ENCODE measurements at places on chromosomes 2 and 18.

DNA sequence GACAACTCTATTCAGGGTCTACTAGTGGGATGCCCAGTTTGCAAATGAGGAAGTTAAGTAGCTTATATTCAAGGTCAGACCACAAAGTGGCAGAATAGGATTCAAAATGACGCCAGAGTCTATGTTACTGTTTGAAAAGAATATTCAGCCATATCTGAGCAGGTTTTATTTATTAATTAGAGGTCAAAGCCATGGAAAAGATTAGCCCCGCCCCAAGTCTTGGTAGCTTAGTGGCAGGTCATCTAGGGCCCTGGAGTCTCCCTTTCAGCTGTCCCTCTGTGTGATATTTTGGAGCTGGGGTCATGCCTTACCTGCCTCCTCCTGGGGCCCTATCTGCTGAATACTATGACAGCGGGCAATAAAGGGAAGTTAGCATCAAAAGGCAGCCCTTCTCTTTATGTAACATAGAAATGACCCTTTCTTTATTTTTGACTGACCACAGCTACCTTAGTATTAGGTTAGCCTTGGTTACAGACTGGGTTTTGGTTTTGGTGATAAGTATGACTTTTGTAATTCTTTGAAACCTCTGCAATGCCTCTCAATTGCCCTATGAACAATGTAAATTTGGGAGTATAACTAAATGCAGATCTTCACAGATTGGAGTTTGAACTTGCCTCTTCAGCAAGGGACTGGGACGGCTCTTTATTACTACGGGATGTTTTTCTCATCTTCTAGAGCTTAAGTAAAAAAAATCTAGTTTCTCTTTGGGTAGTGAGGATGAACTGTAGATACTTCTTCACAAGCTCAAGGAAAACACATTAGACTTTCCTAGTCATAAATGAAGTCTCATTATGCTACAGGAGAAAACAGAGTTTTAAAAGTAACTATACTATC lies 153.0 kb upstream of the ITGA4 start:
- no peak for DNase-seq

DNA sequence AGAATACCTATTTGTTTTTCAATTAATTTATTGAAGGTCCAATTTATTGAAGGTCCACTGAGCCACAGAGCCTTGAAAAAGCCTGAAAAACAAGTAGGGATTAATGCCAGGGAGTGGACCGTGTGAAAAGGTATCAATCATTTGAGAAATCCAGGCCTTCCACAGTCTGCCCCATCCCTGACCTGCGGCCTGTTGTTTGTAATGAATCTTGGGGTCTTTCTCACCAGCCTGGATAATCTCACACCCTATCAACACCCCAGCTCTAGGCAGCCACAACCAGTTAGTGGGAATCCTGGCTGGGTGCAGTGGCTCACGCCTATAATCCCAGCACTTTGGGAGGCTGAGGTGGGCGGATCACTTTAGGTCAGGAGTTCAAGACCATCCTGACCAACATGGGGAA lies 47.8 kb downstream of the TNFRSF11A start:
- DNase-seq = no peak

- no peak for DNase-seq
Observed at GRCh38 chr18:10094655-10095054, 180.8 kb downstream of the VAPA start.

- DNase-seq = peak; percentile 43
Observed at GRCh38 chr18:59056706-59057492, 82.8 kb upstream of the SEC11C start.

DNA sequence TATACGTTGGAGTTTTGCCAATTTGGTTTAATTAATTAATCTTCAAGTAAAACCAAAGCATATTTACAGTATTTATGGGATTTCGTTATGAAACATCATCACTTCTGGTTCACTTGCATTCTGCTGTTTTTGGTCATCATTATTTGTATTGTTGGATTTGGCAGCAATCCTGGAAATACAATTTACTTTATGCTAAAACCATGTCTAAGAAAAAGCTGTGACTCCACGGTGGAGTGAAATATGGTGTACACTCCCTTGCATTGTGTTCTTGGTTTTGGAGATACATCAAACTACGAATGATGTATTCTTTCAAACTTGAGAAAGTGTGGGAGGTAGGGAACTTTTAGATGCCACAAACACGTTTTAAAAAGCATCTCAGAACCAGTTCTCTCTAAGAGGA lies 106.4 kb downstream of the CTAGE1 start:
- no peak for DNase-seq

GRCh38 chr2:2252179-2252578 lies 78.9 kb downstream of the MYT1L start:
- no peak for DNase-seq

GRCh38 chr2:207749873-207750272 lies 19.8 kb downstream of the FZD5 start:
- no peak for DNase-seq

GRCh38 chr2:96024336-96025193 lies 10.2 kb downstream of the GPAT2 start:
- DNase-seq = no peak

GRCh38 chr2:175161-175786 lies 88.6 kb downstream of the SH3YL1 start:
- no peak for DNase-seq

DNA sequence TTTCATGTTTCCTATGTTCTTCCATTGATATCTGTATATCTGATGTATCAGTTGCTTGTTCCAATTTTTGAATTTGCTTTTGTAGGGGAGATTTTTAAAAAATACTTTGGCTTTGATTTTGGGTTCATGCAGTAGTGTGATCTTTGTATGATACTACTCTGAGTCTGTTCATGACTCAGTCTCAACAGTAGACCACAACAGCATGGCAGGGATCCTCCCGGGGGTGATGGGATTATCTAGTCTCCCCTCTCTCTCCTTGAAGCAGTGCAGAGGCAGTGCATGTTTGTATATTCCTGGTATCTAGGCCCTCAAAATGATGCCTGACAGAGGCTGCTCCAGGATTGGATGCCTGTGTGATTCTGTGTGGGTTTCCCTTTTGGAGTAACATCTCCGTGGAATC lies 55.3 kb downstream of the G6PC2 start:
- DNase-seq = no peak

DNA sequence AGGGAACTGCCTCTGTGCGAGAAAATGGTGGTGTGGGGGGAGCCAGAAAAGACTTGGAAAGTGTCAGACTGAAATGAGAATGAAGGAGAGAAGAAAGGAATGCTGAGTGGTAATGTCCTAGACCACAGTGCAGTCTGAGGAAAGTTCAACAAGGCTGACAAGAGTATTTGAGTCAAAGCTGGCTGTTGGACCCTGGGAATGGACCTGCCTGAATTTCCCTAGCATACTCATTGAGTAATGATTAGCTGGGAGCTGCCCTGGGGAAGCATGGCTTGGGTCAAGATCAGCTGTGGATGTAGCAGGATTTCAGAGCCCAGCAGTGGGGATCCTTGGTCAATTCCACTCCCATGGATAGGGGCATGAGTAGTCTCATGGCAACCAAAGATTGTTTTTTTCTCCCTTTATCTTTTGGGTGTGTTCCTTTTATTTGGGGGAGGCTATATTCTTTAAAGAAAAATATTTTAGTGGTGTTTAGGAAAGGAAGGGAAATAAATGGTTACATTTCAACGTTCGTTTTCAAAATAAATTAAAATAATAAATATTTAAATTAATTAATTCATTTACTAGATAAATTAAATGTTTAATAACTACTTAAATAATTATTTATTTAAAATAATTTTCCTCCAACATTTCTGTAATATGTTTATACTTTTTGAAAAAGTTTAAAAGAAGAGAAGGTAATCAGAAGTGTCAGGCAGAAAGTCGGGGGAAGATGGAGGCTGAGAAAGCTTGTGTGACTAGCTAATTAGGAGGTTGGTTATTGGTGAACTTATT lies 15.9 kb upstream of the LHCGR start:
- DNase-seq = no peak

DNA sequence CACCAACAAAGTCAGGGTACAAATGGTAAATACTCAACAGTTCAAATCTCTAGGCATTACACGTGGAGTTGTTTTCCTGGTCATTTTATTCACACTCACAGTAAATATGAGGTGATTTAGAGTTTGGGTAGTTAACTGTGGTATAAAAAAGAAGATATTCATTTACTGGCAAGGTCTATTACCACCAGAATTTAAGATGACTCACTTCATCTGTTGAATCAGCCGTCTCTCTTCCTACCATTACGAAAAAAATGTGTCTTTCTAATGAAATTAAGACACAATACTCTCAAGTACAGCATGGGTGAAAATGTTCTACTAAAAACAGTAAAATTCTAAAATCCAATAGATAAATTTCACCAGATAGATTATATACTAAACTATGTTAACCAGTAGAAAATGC lies 21.0 kb upstream of the GPR75 start:
- no peak for DNase-seq

DNA sequence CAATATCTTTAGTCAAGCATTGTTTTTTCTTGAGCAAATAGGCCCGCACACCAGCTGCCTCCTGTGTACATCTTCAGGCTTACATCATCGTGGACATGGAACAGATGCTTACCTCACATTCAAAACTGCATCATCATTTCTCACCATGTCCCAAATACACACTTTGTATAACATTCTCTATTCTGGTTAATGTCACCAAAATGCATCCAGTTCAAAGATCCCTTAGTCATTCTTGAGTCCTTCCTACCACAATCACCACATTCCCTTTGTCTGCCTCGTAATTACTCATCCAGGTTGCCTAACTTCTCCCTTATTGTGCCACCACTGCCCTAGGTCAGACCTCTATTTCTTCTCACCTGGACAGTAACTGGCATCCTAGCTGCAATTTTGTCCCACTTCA lies 373.7 kb upstream of the GALNT5 start:
- no peak for DNase-seq

- no peak for DNase-seq
Observed at GRCh38 chr2:225025917-225026571, 16.2 kb downstream of the DOCK10 start.

GRCh38 chr18:38427736-38428135 lies 862.1 kb upstream of the CELF4 start:
- no peak for DNase-seq

DNA sequence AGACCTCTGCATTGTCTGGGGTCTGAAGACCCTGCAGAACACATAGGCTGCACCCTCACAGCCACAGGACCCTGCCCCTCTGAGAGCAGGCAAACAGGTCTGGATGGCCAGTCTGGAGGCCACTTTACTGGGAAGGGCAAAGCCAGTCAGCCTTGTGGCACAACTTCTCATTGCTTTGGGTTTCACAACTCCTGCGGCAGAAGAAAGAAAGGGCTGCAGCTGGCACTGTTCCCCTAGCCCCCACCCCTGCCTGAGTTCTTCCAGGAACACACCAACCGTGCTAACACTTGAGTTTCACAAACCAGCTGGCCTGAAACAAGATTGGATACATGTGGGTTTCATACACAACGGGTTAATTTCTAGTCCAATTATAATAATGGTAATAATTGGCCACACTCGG lies 276.5 kb upstream of the MGAT5 start:
- no peak for DNase-seq

DNA sequence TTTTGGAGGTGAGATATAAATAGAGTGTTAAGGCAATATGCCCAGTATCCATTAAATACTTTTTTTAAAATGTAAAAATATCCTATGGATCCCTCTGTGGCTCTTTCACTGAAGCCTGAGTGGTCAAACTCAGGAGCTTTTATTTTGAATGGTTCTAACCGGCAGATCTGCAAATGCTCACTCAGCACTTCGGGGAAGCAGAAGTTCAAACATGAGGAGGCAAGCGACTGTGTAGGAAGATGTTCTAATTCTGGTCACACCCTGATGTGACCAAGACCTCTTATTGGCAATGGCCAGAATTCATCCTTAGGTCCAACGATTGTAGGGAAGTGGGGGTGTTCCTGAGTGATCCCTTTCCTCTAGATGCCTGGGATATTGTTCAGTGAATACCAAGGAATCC lies 168.8 kb downstream of the CDCA7 start:
- DNase-seq = no peak

DNA sequence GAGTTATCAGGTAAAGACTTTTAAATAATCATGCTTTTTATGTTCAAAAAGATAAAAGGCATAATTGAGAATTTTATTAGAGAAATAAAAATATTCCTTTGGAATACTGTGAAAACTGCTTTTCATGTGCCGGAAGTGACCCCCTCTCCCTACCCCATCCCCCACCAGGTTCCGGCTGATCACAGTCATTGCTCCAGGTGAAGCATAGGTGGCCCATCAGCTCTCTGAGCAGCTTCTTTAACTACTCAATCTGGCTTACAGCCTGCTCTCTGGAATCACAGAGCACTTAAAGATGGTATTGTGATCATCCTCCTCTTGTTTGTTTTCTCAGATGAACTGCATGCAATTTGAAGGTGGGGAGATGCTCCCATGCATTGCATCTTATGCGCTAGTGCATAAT lies 257.7 kb downstream of the EN1 start:
- no peak for DNase-seq

DNA sequence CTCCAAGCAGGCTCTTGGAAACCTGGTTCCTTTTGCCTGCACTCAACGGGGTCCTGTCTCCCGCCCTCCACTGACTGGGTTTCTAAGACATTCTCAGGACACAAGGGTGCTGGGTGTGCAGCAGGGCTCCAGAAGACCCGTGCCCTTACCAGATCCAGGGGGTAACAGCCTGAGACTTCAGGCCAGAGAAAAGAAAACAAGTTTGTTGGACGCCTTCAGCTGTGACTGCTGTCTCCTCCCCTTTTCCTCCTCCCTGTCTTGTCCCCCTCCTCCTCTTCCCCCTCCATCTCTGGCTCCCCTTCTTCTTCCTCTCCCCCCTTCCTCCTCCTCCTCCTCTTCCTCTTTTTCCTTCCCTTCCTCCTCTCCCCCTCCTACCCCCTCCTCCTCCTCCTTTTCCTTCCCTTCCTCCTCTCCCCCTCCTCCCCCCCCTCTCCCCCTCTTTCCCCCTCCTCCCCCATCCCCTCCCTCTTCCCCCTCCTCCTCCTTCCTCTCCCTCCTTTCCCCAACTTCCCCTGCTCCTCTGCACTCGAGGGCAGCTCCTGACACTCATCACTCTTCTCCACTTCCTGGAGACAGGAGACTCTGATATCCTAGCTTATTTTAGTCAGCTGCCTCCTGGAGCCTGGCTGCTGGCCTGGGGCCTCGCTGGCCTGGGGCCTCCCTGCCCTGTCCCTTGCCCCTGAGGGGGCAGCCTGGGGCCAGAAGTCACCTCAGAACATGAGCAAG lies 12.4 kb downstream of the ADRA2B start:
- DNase-seq = no peak

GRCh38 chr18:46920653-46921052 lies 3.3 kb downstream of the KATNAL2 start:
- no peak for DNase-seq

- DNase-seq = no peak
Observed at GRCh38 chr2:98404556-98405250, 40.0 kb upstream of the INPP4A start.

- no peak for DNase-seq
Observed at GRCh38 chr2:32534831-32535230, 93.0 kb upstream of the TTC27 start.

DNA sequence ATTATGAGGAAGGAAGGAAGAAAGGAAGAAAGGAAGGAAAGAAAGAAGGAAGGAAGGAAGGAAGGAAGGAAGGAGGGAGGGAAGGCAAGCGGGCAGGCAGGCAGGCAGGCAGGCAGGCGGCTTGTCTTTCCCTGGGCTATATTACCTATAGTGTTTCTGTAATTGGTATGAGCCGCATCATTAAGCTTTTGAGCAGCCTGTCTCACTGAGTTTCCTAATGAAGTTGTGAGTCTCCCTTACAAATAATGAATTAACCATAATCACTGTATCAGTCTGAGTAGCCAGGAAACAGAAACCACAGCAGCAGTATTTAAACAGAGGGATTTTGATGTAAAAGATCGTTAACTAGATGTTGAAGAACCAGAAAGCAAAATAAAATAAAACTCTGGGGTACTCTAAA lies 11.8 kb upstream of the SULT1C3 start:
- DNase-seq = no peak

- no peak for DNase-seq
Observed at GRCh38 chr18:53795610-53796009, 428.9 kb downstream of the MBD2 start.

GRCh38 chr2:143205106-143205764 lies 76.0 kb downstream of the ARHGAP15 start:
- DNase-seq = no peak

All from NCI-H774 (cell line).